Cardiac fibroblast (primary cell): ENCODE measurements at places on chromosomes 6 and 20.
A peak's percentile ranks its signal among the peaks of the same experiment; 100 is the strongest.

- DNase-seq: no peak
These were observed 744 bp downstream of the STAU1 start for GRCh38 chr20:49187330-49187850.

DNA sequence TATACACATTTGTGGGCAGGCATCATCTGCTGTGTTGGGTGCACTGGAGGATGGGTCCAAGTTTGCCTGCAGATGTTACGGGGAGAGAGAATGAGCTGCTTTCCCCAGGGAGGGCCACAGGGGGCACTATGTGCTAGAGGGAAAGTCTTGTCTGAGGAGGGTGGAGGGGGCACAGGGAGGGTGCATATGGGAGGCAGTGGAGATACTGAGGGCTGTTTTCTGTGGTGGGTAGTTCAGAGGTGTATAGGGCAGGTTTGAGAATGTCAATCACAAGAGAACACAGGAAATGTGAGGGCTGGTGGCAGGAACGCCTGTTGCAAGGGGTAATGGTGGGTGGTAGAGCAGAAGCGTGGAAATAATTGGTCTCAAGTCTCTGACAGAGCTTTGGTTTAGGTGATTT is 7.7 kb upstream of the PTPRA start:
- no peak for DNase-seq

DNA sequence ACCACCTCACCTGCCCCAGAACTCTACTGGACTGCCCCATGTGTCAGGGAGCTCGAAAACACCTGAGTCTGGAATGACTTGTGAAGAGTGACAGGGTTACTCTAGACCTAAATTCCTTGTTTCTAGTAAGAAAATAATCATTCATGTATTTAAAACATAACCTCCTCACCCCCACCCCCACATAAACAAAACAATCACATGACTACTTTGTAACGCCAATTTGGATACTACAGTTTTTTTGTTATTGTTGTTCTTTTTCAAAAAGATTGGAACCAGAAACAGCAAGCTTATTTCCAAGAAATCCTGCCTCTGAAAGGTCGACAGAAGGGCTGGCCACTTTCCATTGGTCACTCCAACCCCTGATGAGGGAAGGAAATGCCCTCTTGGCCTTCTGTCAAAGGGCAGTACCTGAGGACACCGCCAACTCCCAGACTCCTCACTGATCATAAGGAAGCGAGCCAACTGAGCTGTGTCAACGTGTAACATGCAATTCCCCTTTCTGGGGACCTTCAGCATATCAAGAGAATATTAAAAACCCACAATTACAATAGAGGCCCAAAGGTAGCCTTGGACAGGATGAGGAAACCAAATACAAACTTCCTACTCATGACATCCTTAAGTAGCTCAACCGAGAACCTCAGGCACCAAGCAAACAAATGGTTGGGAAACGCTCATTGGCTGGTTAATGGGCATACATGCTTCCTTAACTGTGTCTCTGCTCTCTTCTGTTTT is 2.6 kb downstream of the MCUR1 start:
- no peak for DNase-seq

DNA sequence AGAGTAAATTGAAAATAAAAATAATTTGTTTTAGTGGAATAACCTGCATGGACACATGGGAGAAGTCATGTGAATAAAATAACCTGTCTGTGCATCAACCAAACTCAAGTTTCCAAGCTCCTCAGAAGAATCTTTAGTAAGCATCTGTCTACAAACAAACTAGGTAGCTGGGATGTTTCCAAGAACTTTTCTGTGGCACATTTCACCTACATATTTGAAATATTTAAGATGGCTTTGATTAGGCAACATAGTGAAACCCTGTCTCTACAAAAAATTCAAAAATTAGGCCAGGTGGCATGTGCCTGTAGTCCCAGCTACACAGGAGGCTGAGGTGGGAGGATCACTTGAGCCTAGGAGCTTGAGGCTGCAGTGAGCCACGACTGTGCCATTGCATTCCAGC is 168.2 kb downstream of the DST start:
- DNase-seq: no peak

DNA sequence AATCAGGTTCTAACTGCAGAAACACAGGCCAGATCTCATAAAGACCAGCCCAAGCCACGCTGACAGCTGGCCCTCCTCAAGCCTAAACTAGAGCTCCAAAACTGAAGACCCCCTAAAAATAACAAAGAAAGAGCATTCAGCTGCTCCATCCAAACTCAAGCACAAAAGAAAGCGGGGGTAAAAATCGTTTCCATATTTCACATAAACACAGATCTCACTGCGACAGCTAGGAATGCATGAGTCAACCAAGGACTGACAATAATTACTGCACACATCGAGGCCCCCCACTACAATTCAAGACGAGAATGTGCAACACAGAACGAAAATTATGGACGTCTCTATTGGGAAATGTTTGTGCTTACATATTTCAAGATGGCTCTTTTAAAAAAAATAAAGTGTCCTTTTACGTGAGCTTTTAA is 31.1 kb downstream of the CNKSR3 start:
- peak; percentile 54 for DNase-seq

- DNase-seq: peak; percentile 5
These were observed 438.4 kb upstream of the FLRT3 start for GRCh38 chr20:14775778-14776177.

- no peak for DNase-seq
These were observed 395.1 kb upstream of the CNR1 start for GRCh38 chr6:88561034-88561953.

GRCh38 chr6:167238694-167239467 is 52.2 kb upstream of the UNC93A start:
- DNase-seq: no peak

DNA sequence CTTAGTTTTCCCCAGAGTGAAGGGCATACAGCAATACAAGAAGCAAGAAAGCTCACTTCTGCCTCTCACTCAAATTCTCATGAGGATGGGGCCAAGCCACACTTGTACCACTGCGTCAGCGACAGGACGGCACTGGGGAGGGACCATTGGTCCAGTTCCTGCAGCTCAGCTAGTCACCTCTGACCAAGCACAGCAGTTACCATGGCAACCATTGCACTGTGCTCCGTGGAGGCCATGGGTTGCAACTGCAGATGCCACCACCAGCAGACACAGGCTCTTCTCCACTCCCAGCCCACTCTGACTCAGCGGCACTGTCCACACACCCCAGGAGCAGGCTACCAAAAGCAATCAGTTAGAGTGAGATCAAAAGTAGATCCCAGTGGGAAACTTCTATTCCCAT is 441.1 kb upstream of the ARID1B start:
- no peak for DNase-seq

DNA sequence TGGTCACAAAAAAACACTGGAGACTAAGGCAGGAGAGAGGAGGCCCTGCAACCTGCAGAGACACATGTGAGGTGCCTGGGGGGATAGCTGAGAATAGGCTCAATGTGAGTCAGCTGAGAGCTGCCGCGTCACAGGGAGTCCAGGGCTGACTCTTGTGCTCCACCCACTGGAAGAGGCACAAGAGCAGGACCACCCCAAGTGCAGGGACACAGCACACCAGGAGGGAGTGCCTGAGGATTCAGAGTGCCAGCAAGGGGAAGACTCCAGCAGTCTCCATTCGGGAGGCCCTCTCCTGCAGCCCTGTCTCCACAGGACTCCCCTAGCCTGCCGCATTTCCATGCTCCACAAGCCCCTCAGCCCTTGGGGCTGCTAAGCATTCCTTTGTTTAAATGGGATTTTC is 105.5 kb downstream of the HUS1B start:
- peak; percentile 39 for DNase-seq

- peak; percentile 79 for DNase-seq
These were observed 114.4 kb upstream of the PRND start for GRCh38 chr20:4607287-4607713.

DNA sequence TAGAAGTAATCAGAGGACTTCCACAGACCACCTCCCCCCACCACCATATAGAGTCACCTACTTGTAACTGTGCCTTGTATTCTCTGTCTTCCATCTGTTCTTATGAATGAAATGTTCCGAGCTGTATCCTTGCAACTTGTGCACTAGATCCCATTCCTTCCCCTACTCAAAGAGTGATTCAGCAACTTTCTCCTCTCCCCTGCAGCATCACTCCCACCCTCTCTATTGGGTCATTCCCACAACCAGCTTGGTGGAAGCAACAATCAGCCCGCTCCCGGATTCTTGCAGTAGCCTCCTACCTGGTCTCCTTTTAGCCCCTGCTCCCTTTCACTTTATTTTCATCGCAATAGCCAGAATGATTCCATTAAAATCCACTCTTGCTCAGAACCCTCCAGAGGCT is 34.9 kb upstream of the REV3L start:
- no peak for DNase-seq

GRCh38 chr6:22954749-22955385 is 385.5 kb downstream of the HDGFL1 start:
- DNase-seq: peak; percentile 12

DNA sequence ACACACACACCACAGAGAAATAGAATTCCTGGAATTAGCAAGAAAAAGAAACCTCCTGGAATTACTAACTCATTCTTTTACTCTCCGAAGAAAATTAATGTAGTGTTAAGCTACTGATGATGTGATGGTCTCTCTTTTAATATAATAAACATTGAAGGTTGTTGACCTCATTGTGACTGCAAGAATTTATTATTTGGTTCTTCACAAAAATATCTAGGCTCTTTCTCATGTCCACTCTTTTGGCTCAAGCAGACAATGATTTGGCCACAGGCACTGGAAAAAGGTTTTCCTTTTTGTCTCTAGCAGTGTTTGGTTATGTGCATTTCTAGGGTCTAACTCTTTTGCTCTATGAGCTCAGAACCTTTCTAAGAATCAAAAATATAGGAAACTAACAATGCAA is 811.9 kb downstream of the TENT5A start:
- no peak for DNase-seq

- no peak for DNase-seq
These were observed 8.7 kb upstream of the TRIM39 start for GRCh38 chr6:30317913-30318589.

GRCh38 chr6:79421707-79422484 is 115.3 kb downstream of the LCA5 start:
- peak; percentile 99 for DNase-seq

DNA sequence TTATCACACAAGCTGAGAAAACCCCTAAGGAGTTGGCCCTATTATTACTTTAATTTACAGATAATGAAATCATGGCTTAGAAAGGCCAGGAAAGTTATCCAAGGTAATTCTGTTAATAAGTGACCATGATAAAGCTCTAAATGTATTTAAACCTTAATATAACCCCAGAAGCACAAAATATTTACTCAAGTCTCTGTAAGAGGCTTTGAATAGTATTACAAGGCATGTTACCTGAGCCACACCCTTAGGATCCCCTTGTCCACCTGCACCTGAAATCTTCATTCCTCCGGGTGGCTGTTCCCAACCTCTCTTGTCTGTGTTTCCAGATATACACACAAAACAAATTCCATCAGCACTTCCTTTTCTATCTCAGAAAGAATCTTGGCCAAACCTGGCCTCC is 271.6 kb upstream of the BMP2 start:
- DNase-seq: no peak

GRCh38 chr20:49704932-49705336 is 8.7 kb downstream of the B4GALT5 start:
- no peak for DNase-seq

- DNase-seq: no peak
These were observed 38.2 kb downstream of the REV3L start for GRCh38 chr6:111444794-111445193.

DNA sequence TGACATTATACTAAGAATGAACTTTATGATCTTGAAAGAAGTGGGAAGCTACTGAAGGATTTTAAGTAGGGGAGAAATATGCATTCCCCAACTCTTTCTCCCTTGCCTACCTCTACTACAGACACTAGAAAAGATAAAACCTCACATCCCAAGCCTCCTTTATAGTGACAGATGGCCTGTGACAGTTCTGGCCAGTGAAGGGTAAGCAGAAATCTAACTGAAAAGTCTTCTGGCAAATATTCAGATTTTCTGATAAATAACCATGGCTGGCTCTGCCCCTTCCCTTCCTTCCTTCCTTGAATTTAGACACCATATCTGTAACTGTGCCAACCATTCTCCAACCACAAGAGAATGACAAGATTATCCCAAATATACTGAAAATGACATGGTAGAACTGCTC is 10.2 kb upstream of the BEND6 start:
- no peak for DNase-seq

DNA sequence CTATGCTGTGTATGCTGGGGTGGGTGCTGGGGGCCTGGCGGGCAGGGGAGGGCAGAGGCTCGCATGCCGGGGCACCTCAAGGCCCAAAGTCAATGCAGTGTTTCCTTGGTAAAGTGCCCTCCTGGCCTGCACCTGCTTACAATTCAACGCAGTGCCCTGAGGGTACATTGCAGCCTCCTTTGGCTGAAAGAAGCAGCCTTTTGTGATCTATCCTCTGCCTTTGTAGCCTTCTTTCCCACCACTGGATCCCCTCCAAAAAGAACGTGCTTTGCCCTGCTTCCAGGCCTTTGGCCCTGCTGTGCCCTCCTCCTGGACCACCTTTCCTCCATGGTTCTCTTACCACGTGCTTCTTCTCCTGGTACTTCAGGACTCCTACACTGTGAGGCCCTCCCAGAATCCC is 113.6 kb upstream of the PTPN1 start:
- no peak for DNase-seq
